ENCODE measurements at places on chromosomes 16 and 17.

- DNase-seq = no peak
Measured at GRCh38 chr16:84368308-84368996, at the start of gene ATP2C2. Gene ATP2C2 (plus strand): TSS chr16:84368538. CDS start chr16:84368616, 78 bp downstream.

DNA sequence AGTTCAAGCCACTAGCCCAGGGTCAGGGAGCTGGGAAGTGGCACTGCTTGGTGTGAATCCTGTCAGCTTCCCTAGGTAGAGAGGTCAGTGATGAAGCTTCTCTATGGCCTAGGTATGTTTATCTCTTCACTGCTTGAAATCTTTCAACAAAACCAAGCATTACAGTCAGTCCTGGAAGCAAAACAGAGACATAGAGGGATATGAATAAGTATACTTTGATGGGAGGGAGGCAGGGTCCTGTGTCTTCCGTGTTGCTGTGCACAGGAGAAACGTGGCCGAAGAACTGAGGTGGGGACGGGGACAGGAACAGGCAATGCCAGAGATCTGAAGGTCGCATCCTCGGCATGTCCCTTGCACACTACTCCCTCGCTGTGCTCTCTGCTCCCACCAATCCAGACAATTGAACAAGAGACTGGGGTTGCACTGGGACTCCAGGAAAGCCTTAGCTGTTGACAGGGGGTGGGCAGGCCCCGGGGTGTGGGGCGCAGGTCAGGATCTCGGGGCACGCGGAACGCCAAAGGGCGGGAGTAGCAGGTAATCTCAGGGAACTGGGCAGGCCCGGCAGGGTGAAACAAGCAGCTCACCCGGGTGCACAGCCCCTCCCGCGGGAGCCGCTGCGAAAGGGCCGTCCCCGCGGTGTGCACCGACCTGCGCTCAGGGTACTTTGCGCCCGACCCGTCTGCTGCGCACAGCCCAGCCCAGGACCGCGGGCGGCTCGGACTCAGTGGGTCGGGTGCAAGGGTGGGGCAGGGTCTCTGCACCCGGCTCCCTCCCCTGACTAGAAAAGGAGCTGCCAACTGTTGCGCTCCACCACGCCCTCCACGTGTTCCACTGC lies at the start of gene MT1H:
Gene MT1H (plus strand): TSS at position 810 of the 835 bp plus-strand sequence. CDS start 71 bp downstream, outside the sequence.
- DNase-seq = no peak

DNA sequence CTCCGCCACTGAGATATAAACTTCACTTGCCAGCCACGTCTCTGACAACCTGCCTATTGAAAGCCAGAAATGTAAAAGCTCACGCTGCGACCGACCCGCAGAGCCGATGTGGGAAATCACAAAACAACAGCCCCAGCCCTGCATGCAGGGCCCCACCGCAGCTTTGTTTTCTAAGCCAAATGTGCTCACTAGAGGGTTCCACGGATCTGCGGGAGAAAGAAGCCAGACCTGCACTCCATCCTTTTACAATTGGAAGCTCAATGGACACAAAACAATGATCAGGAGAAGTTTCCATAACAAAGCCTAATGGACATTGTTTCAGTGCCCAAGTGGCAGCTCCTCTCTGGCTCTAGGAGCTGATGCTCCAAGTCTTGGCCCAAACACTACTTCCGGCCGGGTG lies 33.1 kb downstream of the WIPI1 start:
- DNase-seq = no peak

- no peak for DNase-seq
Measured at GRCh38 chr17:9904277-9905077, 594 bp downstream of the RCVRN start.

DNA sequence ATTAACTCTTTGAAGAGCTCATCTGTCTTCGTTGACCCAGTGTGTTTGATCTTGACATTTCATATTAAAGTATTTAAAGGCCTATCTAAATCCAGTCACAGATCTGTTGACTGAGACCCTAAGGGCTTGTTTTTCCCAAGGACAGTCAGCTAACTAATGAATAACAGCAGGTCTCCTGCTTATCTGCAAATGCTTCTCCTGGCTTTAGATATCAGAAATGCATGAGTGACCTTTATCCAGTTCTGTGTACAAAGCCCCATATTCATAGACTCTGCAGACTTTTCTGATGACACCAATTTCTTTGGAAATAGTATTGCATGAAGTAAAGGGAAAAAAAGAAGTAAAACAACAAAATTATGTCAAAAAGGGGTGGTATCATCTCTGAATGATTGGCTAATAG lies 70.3 kb downstream of the YPEL2 start:
- DNase-seq = no peak

- no peak for DNase-seq
Measured at GRCh38 chr16:30407804-30408534, 563 bp downstream of the ZNF771 start.

DNA sequence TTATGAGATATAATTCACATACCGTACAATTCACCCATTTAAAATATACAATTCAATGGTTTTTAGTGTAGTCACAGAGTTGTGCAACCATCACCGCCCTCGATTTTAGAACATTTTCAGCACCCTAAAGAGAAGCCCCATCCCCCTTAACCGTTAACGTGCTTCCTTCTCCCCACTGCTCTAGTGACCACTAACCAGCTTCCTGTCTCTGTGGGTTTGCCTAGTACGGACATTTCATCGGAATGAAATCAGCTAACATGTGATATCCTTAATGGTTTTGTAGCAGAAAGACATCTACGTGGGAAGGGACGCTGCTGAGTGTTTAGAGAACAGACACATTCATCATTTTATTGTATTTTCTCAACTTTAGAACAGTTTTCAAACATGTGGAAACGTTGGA lies 80.8 kb upstream of the HSBP1 start:
- DNase-seq = no peak

GRCh38 chr17:9115214-9116191 lies 94.2 kb downstream of the NTN1 start:
- peak; percentile 23 for DNase-seq
